ENCODE measurements at places on chromosomes 7 and 10.

DNA sequence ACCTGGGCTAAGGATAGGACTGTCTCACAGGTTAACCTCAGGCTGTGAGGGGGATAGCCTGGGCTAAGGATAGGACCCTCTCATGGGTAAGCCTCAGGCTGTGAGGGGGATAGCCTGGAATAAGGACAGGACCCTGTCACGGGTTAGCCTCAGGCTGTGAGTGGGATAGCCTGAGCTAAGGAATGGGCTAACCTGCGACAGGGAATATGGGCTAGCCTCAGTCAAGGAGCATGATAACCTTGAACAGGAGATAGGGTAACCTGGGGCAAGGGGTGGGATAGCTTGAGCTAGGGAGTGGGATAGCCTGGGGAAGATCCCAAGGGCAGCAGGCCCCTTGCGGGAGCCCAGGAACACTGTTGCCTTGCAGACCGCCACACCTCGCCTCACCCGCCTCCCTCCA lies 42.7 kb downstream of the GRID2IP start:
- no peak for DNase-seq

DNA sequence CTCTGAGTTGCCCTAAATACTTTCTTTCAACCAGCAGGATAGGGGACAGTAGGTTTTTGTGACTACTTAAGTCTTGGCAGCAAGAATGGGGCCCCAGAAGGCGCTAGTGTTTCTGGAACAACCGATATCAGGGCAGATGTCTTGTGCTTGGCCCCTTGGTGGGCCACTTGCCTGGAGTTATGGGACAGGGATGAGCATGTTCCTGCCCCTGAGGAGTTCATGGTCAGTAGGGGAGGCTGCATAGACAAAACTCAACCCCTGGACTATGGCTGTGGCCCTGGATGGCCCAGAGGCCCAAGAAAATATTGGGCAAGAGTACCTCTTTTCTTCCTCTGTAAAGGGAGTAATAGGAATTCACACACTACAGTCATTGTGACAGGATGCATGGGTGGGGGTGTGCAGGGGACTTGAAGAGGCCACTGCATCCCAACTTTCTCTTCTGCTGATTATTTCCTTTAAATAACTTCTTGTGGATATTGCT lies 57.7 kb upstream of the IGFBP3 start:
- no peak for DNase-seq

DNA sequence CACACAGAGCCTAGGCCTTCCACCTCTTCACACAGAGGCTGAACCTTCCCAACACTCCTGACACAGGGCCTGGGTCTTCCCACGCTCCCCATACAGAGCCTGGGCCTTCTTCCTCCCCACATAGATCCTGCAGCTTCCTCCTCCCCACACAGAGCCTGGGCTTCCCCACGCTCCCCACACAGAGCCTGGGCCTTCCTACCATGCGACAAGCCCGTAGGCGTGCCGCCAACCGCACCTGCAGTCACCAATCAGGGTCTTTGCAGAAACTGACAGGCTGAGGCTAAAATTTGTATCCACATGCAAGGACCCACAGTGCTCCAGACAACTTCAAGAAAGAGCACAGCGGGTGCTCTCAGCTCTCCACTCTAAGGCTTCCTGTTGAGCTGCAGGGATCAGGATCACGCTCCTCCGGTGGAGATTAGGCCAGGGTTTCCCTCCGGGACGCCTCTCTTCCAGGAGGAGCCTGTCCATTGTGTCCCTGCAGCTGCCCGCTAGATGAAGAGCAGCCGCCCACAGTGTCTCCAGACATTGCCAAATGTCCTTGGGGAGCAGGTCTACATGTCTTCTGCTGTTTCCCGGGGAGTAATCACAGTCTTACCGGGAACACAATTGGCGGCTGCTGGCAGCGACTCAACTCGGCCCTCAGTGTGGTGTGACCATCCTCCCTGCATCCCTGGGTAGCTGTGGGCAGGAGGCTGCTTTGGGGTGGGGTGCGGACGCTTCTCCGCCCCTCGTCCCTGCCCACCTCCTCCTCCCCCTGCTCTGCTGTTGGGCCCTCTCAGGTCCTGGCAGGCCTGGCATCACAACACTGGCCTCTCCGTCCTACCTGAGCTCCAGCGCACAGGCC lies 9.7 kb downstream of the CFAP46 start:
- DNase-seq, result no peak

- peak; percentile 77 for DNase-seq
Measured at GRCh38 chr10:93554760-93555432, 11.6 kb upstream of the FFAR4 start.

GRCh38 chr10:79316671-79317431 lies 30.4 kb upstream of the PPIF start:
- peak; percentile 66 for DNase-seq

GRCh38 chr10:71660313-71660712 lies 59.3 kb downstream of the C10orf105 start:
- no peak for DNase-seq

DNA sequence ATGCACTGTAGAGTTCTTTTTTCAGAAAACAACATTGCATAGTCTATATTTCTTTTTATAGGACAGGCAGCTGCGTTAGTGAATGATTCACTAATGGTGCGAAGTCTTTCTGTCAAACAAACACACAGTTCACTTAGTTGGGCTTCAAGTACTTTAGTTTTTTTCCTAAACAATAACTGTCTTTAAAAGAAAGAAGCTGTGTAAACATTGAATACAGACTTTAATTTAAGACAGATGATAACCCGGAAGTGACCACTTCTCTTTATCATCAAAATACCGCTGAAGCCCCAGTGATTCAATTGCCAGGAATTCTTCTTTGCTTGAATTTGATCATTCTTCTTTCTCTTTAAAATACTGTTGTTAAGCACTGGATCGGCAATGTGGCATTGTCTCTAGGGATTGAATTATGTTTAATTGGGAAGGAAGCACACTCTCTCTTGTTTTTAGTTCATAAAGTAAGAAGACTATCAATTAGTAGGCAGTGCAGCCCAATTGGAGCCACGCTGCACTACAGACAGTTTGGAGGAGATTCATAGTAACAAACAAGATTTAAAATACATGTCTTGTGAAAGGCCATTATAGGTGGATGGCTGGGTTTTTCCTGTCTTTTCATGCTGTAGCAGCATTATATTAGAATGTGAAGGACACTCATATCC lies 30.4 kb downstream of the CNTNAP2 start:
- no peak for DNase-seq

- DNase-seq, result no peak
Measured at GRCh38 chr7:40646717-40647116, 511.9 kb downstream of the SUGCT start.

GRCh38 chr10:30187010-30187409 lies 127.6 kb upstream of the JCAD start:
- no peak for DNase-seq

DNA sequence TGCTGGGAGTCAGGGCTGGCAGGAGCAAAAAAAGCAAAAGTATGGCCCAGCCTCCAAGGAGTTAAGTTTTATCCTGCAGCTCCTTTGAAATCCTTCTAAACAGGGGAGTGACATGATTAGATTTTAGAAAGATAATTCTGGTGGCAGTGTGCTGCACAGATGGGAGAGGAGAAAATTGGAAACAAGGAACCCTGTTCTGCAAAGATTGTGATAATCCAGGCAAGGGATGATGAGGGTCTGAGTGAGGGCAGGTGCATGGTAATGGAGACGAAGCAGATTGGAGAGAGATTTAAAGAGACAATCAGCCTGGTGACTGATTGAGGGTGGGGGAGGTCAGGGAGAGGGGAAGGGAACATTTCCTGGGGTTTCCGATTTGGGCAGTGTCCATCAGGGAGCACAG lies 444.7 kb upstream of the PODXL start:
- no peak for DNase-seq

- DNase-seq, result no peak
Measured at GRCh38 chr10:1687190-1687589, 50.1 kb downstream of the ADARB2 start.

- DNase-seq, result peak; percentile 62
Measured at GRCh38 chr7:74449809-74450397, 3.8 kb upstream of the GTF2IRD1 start.

DNA sequence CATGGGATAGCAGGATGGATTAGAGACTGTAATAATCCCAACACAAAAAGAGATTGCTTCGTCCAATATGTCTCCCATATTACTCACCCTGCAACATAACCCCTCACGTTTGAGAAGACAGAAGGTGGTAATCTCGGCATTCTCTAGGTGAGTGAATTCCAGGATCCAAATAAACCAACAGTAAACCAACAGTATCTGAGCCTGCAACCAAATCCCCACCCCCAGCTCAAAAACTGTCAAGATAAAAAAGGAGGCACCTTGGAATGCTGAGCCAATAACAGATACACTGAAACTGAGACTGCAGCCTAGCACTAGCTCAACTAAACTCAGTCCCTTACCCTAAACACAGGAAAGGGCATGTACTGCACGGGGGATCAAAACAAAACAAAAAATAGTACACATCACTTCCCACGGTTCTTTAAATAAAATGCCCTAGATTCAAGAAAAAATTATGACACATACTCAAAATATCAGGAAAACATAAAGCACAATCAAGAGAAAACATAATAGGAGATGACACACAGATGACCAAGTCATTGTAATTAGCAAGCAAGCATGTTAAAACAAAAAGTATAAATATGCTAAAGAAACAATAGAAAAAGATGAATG lies 28.0 kb downstream of the IPMK start:
- no peak for DNase-seq

DNA sequence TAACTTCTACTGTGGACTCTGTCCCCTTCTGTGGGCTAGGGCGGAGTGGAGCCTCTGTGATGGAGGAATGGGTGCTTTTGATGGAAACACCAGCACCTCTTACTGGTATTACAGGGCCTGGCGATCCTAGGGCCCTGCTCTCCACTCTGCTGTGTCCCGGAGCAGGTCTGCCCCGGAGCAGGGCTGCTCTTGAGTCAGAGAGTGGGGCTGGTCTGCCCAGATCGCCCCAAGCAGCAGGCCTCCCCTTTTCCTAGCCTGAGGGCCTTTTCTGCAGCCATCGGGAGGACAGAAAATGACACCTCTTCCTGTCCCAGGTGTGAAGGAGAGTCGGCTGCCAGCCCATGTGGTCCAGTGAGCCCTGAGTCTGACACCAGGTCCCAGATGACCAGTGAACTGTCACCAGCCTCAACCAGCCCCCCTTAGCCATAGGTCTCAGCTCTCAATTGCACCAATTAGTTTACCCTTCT lies 1.4 kb downstream of the ZNF282 start:
- peak; percentile 13 for DNase-seq

DNA sequence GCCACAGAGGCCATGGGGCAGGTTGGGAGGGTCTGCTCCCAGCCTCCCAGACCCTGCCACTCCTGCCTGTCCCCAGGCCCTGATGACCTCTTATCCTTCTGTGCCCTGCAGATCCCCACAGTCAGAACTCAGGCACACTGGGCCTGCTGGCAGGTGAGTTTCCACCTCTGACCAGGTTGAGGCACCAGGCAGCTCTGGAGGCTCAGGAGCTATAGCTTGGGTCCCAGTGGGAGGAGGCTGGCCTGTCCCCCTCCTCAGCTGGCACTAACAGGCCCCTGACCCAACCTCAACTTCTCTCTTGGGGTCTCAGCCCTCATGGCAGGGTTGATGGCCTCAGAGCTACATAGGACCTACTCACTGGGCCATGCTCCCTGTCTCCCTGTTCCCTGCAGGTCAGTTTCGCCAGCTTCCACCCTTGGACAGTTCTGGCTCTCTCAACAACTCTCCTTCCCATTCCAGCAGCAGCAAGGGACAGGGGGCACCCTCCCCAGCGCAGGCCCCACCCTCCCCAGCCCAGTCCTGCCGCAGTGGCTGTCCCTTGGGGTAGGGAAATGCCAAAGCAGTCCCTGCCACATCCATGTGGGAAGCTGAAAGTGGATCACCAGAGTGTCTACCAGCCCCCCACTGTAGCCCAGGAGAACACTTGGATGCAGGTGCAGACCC lies 2.7 kb upstream of the AEBP1 start:
- DNase-seq, result no peak

DNA sequence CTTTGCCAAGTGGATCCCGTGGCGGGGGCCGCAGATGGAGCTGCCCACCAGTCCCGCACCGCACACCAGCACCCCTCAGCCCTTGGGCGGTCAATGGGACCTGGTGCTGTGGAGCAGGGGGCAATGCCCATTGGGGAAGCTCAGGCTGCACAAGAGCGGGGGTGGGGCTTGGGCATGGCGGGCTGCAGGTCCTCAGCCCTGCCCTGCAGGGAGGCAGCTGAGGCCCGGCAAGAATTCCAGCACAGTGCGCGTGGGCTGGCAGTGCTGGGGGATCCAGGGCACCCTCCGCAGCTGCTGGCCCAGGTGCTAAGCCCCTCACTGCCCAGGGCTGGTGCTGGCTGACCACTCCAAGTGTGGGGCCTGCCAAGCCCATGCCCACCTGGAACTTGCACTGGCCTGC lies 136.2 kb upstream of the ANKRD30A start:
- DNase-seq, result no peak

DNA sequence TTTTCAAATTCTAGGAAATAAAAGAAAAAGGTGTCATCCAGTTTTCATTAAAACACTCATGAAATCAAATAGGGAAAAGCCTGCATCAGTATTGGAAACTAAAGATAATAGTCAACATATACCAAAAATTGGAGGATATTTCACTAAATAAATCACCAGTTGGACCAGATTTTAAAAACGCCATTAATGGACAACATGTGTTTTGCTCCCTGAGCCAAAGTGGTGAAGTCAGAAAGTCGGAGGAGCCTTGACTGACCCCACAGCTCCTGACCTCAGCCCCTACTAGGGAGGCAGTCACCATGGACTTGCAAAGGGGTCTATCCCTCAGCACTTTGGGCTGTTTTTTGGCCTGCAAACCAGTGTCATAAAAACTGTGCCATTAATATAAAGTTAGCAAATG lies 98.3 kb upstream of the SEC61G start:
- DNase-seq, result no peak

- DNase-seq, result no peak
Measured at GRCh38 chr10:127447197-127447596, 101.9 kb upstream of the NPS start.

DNA sequence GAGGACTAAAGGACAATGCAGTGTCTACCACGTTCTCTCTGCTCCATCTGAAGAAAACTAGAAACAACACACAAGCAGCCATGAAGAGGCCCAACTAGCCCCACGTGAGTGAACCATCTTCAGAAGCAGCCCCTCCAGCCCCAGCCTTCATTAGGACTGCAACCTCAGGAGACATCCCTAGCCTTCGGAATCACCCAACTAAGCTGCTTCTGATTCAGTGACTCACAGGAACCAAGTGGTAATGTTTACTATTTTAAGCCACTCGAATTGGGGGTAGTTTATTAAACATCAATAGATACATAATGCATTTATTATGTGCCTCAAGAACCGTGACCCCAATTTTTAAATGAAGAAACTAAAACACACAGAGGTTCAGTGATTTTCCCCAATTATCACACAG lies 22.6 kb downstream of the ARHGAP12 start:
- no peak for DNase-seq

- DNase-seq, result no peak
Measured at GRCh38 chr10:47031211-47031900, 120.1 kb downstream of the PTPN20 start.

DNA sequence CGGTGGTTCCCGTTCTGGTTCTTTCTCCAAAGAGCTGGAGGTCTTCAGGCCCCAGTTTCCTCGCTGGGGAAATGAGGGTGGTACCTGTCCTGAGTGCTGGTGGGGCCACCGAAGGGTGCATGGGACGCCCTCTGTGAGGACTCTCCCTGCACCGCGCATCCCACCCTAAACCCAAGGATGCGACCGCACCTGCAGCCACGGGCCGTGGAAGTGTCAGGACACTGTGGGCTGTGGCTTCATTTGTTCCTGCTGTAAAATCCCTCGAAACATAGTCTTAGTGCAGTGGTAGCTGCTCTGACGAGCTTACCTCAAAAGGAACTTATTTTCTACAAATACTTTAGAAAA lies 84.1 kb downstream of the NKX6-2 start:
- DNase-seq, result no peak

Measured in stimulated activated effector memory CD8-positive, alpha-beta T cell treated with anti-CD3 and anti-CD28 coated beads, Interleukin-12 subunit alpha, Interleukin-12 subunit beta, amount 100 ng/mL, for 72 hours (primary cell).